ENCODE measurements at places on chromosomes 2 and 18. TPM values are rescaled to one million over a fixed set of nuclear protein-coding genes. Genes with fewer than 3 reads are reported as not detected.

The MEP1B gene
- total RNA-seq: not detected

The GREB1 gene
- total RNA-seq: 16.1 TPM

DNA sequence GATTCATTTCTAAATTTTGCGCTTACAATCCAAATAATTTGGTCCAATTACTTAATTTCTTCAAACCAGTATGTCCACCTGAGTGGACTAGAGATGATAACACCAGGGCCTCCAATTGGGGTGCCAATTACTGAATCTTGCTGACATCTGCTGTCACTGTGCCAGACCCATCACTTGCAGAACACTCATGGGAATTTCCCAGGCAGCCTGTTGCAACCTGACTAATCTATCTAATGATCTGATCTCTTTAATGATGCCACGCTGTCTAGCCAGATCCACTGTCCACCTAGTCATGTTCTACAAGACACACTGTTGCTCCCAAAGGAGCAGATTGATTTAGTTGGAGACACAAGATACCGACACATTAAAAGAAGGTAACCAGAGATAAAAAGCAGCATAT, 11.8 kb upstream of the LRP1B start:
- no peak for DNase-seq
- H3K27ac ChIP-seq: no peak overlapping the region
- H3K27me3 ChIP-seq: no peaks in the 10 kb centered on the region
- H3K36me3 ChIP-seq: no peaks in the 10 kb centered on the region
- no peaks in the 10 kb centered on the region for H3K4me1 ChIP-seq

GRCh38 chr2:85187069-85187468, 53.9 kb downstream of the TCF7L1 start:
- no peaks in the 10 kb centered on the region for H3K36me3 ChIP-seq
- no peaks in the 10 kb centered on the region for H3K27me3 ChIP-seq
- H3K4me1 ChIP-seq: no peaks in the 10 kb centered on the region
- no peak overlapping the region for H3K27ac ChIP-seq
- H3K4me3 ChIP-seq: no peak overlapping the region
- DNase-seq: no peak

DNA sequence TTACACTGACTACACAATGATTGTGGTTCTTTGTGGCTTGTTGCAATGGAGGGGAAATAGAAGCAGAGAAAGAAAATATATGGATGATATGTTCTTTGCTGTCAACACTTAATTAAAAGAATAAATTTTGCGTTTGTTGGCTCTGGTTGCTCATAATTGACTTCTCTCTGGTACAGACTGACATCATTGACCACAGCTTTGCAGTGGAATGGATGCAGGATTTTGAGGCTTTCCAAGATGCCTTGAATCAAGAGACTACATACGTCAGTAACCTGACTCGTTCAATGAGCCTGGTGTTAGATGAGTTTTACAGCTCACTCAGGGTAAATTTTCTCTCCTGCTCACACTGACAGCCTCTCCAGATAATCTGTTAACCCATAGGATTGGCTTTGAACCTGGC, 9.9 kb downstream of the GPN1 start:
- H3K27ac ChIP-seq: no peak overlapping the region
- H3K27me3 ChIP-seq: no peaks in the 10 kb centered on the region
- DNase-seq: no peak
- H3K4me1 ChIP-seq: no peaks in the 10 kb centered on the region

The SLC1A4 gene
- total RNA-seq: 18.4 TPM

GRCh38 chr18:57125627-57126026, 21.3 kb upstream of the BOD1L2 start:
- DNase-seq: no peak
- H3K4me3 ChIP-seq: no peak overlapping the region
- no peak overlapping the region for H3K27ac ChIP-seq
- H3K4me1 ChIP-seq: no peaks in the 10 kb centered on the region

Measured in pancreas (tissue), 10 donors.